ENCODE measurements at places on chromosomes 16 and 17. TPM values are rescaled to one million over a fixed set of nuclear protein-coding genes. Genes with fewer than 3 reads are reported as not detected.

DNA sequence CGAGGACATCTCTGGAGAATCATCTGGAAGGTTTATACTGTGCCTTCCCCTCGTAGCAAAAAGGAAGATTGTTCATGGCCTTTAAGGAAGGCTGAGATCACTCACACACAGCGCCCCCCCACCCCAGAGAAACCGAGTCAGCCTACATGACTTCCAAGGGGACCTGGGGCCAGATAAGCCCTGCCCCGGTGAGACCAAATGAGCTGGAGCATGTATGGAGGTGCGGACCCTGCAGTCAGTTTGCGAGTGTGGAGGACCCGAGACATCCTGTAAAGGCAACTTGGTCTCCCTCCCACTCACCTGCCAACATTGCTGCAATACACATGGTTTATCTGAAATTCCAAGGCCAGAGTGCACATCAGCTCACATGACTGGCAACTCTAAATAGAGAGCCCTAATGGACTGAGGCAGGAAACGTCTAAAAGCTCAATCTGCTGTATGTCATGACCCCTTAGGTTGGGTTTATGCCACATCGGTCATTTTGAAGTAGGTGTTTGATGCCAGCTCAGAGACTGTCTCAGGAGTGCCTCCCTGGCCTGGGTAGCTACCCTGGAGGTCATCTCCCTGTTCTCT, 233.6 kb downstream of the CPPED1 start:
- H3K4me1 ChIP-seq = no peaks in the 10 kb centered on the region
- H3K27me3 ChIP-seq = no peaks in the 10 kb centered on the region
- no peaks in the 10 kb centered on the region for H3K36me3 ChIP-seq
- H3K4me3 ChIP-seq = no peak overlapping the region
- no peak overlapping the region for H3K27ac ChIP-seq
- peak; percentile 20 for DNase-seq

DNA sequence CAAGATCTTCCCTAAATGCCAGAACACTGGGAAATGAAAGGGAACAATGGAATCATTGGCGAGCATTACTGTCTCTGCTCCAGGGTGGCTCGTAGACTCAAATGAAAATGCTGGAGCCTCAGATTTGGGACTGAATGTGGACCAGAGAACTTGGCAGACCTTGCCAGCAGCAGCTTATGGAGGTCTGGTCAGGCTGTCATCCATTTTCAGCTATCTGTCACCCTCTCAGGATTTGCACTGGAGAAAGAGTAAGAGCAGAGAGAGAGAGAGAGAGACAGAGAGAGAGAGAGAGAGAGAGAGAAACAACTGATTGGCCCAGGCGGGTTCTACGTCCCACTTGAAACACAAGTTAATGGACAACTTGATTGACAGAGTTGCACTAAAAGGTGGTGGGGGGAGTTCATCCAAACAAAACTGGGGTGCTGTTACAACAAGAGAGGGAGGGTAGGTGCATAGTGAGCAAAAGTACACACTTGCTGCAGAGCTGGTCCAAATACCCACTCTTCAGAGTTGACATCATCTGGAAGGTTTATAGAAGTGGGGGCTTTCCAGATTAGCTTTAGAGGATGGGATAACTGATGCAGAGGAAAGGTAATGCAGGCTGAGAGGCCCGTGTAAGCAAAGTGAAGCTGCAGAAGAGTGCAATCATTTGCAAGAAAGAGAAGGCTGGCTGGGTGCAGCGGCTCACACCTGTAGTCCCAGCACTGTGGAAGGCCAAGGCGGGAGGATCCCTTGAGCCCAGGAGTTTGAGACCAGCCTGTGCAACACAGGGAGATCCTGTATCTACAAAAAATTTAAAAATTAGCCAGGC, 16.5 kb upstream of the NSMCE1 start:
- no peak overlapping the region for H3K4me3 ChIP-seq
- H3K27me3 ChIP-seq = no peaks in the 10 kb centered on the region
- no peaks in the 10 kb centered on the region for H3K4me1 ChIP-seq

GRCh38 chr17:20063665-20064648, 54.8 kb downstream of the SPECC1 start:
- no peaks in the 10 kb centered on the region for H3K36me3 ChIP-seq
- H3K27ac ChIP-seq = no peak overlapping the region
- H3K27me3 ChIP-seq = no peaks in the 10 kb centered on the region
- H3K4me1 ChIP-seq = no peaks in the 10 kb centered on the region
- no peak overlapping the region for H3K4me3 ChIP-seq
- peak; percentile 42 for DNase-seq

GRCh38 chr16:58365623-58366022, 26.6 kb upstream of the GINS3 start:
- no peaks in the 10 kb centered on the region for H3K4me1 ChIP-seq
- H3K27me3 ChIP-seq = no peaks in the 10 kb centered on the region
- H3K27ac ChIP-seq = no peak overlapping the region
- no peak for DNase-seq

GRCh38 chr17:56929362-56929969, 15.6 kb upstream of the TRIM25 start:
- no peaks in the 10 kb centered on the region for H3K36me3 ChIP-seq
- H3K4me1 ChIP-seq = no peaks in the 10 kb centered on the region
- H3K27me3 ChIP-seq = no peaks in the 10 kb centered on the region

- DNase-seq = no peak
- H3K36me3 ChIP-seq = no peaks in the 10 kb centered on the region
- H3K4me3 ChIP-seq = no peak overlapping the region
- H3K4me1 ChIP-seq = peaks cover 47% of the 10 kb centered on the region
- no peaks in the 10 kb centered on the region for H3K27me3 ChIP-seq
- no peak overlapping the region for H3K27ac ChIP-seq
Measured at GRCh38 chr17:64622931-64623654, 39.0 kb downstream of the SMURF2 start.

GRCh38 chr16:47991491-47991890, 164.3 kb downstream of the ABCC12 start:
- no peaks in the 10 kb centered on the region for H3K4me1 ChIP-seq
- H3K27me3 ChIP-seq = no peaks in the 10 kb centered on the region
- H3K36me3 ChIP-seq = no peaks in the 10 kb centered on the region
- H3K4me3 ChIP-seq = no peak overlapping the region

DNA sequence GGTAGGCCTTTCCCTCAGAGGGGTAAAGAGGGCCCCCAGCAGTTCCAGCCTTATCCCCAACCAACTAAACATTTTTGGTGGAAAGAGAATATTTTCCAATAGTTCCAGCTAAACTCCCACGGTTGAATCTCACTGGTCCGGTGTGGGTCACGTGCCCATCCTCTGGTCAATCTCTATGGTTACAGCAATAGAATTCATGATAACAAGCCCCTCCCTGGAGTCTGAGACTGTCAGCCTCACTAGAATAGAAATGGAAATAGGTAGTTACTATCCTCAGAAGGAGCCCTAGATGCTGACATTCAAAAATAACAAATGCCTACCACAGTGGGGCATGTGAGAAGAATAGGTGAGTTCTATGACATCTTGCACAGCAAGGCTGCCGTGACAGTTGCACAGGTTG, 37.5 kb upstream of the LITAF start:
- no peak for DNase-seq
- H3K27ac ChIP-seq = no peak overlapping the region
- no peak overlapping the region for H3K4me3 ChIP-seq
- no peaks in the 10 kb centered on the region for H3K4me1 ChIP-seq

The DPEP3 gene
- not detected for polyA plus RNA-seq

The WDR81 gene
- 24.4 TPM for polyA plus RNA-seq

The RNU2-1 gene
- polyA plus RNA-seq = not detected

The SLC35G6 gene
- not detected for polyA plus RNA-seq

The FDXR gene
- 11.4 TPM for polyA plus RNA-seq
